ENCODE measurements at places on chromosomes 4 and X. TPM values are rescaled to one million over a fixed set of nuclear protein-coding genes. Genes with fewer than 3 reads are reported as not detected.

- DNase-seq: no peak
Measured at GRCh38 chr4:2943364-2944090, 19.7 kb downstream of the NOP14 start.

Gene GPC3
- not detected for total RNA-seq

Gene NLGN3
- 0.13 TPM for total RNA-seq

DNA sequence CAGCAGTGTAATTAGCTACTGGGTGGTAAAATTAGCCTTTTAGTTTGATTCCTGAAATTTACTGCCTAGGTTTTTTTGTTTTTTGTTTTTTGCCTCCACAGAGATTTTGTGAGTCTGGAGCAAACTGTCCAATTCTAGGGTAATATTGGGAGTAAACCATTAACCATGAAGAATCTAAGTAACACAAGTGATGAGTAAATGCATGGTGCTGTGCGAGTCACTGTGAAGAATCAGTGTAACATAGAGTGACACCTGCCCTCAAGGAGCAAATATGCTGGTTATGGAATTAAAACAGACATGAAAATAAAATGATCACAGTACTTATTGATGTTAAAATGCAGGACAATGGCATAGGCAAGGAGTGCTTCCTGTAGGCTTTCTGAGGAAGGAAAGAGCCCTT lies 60.1 kb downstream of the LRP2BP start:
- no peak for DNase-seq

DNA sequence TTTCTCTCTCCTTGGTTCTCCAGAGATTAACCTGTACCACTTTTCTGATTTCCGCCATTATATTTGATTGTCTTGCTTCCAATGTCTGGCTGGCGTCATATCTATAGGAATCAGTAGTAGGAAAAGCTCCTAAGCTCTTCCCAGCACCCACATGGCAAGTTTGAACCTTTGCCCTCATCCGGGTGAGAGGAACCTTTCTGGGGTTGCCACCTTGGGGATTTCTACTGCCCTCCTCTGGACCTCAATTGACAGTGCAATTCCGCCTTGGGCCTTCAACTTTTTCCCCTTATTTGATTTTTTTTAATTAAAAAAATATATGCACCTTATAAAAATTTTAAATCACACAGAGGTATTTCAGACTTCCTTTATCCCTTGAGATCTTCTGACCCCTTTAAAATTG lies 2.0 kb upstream of the CXorf66 start:
- no peak for DNase-seq

Gene RTL3
- total RNA-seq: not detected

- DNase-seq: no peak
Measured at GRCh38 chrX:38959736-38960135, 158.5 kb downstream of the MID1IP1 start.

GRCh38 chrX:32137525-32137924 lies 1065.7 kb upstream of the FTHL17 start:
- DNase-seq: no peak

- no peak for DNase-seq
Measured at GRCh38 chrX:21960569-21961541, 20.3 kb downstream of the SMS start.

DNA sequence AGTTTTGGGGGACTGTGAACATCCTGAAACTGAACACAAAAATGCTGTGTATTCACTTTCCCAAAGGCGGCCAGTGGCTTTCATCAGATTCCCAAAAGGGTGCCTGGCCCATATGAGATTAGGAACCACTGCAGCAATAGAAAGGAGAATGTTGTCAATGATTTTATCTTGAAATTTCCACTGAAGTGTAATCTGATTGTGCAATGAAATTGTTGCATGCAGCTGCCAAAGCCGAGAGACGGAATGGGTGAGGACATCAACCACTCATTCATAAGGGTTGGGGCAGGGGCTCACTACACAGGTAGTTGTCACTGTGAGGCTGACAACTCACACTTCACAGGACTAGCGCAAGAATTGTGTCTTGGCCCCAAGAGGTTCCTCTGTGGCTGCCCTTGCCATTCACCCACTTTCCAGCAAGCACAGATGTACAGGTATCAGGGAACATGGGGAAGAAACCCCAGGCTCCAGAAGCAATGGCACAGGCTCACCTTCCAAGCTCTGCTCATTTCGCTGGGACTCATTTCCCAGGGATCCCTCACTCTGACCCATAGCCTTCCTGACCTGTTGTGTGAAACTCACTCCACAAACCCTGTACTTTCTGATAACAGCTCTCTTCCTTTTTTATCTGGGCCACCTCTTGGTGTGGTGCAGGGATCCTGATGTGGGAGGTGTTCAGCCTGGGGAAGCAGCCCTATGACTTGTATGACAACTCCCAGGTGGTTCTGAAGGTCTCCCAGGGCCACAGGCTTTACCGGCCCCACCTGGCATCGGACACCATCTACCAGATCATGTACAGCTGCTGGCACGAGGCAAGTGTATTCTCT lies 48.8 kb downstream of the BMX start:
- no peak for DNase-seq

- DNase-seq: no peak
Measured at GRCh38 chr4:53186714-53187358, 179.0 kb downstream of the SCFD2 start.

Measured in pulmonary artery endothelial cell (primary cell).